CD4-positive, alpha-beta T cell treated with Interleukin-6 for 4 hours (primary cell): ENCODE measurements at places on chromosomes 2 and 18.

DNA sequence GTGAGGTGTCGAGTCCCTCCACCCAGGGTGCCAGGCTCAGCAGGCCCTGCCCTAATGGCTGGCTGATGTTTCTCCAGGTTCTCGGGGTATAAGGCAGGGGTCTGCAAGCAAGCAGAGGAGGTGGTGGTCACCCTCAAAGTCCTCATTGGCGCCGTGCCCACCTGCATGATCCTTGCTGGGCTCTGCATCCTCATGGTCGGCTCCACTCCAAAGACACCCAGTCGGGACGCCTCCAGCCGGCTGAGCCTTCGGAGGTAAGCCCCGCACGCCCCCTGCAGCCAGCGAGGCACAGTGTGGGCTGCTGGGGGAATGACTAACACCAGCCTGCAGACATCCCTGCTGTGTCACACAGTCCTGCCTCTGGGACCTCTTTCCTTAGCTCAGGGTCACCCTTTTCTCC is 14.1 kb downstream of the MFSD2B start:
- no peak for DNase-seq

DNA sequence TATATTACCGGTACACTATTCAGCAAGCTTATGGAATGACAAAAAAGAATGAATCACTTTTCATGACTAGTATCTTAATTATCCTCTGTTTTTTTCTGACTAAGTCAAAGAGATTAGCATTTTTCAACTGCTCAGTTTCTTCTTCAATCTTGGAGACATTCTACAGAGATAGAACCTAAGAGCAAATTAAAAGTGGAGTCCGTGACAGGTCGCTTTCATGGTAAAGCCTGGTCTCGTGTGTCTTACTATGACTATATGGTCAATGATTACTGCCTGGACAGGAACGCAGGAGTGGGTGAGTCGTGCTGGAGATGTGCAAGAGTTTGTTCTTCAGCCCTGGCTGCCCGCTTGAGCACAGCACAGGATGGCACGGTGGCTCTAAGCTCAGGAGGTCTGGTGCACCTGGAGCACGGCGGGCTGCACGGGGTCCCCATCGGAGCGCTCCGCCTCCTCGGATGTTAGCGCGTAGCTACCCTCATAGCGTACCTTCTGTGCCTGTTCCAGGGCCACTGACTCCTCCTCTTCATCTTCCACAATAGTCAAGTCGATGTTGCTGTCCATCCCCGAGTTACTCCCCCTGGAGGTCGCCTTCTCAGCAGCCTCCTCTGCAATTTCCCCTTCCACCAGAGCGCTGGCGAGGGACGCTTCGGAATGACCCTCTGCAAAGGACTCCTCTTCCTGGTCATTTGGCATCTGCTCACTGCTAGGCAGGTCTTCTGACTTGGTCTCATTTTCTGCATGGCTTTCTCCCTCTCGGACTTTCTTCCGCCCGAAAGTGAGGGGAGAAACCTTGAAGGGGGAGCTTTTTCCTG is 11.1 kb downstream of the CAVIN2 start:
- no peak for DNase-seq

- no peak for DNase-seq
These were observed 583.4 kb downstream of the ZEB2 start for GRCh38 chr2:143936538-143936847.

- peak; percentile 48 for DNase-seq
These were observed 4.7 kb upstream of the STAMBP start for GRCh38 chr2:73823916-73824523.

DNA sequence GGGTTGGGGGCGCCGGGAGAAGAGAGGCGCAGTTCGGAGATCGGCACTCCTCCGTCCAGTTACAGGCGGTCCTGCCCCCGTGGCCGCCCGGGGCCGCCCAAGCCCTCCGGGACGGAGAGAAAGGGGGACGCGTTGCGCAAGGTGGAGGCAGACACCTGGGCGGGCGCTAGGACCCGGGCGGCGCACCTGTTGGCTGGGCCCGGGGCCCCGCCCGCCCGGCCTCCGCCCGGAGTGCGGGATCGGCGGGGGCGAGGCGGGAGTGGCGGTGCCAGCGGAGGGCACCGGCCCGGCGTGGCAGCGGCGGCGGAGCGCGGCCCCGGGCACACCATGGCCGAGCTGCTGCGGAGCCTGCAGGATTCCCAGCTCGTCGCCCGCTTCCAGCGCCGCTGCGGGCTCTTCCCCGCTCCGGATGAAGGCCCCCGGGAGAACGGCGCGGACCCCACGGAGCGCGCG is at the start of gene SGPP2:
Gene SGPP2, plus strand, starts transcription at position 268 of the 453 bp plus-strand sequence. Its CDS starts 60 bp downstream, at position 328.
- DNase-seq: peak; percentile 34

DNA sequence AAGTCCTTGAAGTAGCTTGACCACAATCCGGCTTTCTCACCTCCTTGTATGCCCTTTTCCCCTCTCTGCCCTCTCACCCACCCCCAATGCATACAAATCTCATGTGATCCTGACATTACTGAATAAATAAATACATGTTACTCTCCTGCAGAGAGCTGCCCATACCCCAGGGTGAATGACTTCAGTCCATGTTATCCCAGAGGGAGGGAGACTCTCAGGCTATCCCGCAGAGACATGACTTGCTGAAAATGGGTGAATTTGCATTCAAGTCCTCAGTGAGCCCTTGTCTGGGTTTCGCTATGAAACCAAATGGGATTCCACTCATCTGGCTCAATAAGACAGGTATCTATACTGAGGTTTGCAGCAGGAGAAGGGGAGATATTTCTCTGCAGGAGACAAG is 168.5 kb downstream of the FHOD3 start:
- DNase-seq: no peak

DNA sequence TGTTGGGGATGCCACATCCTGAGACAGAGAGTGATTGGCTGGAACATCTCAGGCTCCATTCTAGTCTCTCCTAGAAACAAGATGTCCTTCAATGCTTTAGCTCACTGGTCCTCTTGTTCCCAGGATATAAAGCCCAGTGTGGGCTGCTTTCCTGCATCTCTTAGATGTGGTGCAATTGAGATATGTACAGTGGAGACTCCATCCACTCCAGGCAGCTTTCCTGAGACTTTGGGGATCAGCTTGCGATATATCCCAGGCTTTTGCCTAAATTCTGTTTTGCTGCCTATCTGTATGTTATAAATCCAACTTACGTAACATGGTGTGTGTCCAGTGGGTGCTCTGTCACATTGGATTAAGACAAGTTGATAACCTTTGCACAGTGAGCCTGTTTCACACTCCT is 264.9 kb downstream of the SUCLG1 start:
- DNase-seq: no peak

DNA sequence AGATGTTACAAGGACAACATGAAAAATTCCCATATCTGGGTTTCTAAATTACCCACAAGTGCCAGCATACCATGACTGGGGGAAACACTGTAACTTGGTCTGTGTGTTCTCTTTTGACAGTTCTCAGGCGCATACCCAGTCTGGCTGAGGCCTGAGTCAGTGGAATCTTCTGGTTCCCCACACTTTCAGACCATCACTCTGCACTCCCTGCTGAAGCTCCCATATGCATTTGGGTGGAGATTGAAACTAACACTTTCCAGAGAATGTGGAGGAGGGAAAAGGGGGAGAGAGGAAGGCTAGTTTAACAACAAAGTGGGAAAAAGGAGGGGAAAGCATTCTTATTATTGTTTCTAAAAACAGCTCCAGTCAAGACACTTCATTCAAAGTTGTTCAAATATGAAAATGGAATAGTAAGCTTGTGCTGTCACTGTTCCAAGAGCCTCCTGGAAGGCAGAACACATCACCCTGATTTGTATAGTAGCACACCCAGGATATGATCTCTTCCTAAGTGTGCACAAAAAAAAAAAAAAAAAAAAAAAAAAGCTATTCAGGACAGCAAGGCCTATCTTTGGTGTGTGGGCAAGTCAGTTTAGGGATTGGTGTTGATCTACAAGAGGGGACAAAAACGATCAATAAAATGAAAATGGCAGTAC is 48.1 kb upstream of the CTIF start:
- DNase-seq: no peak

- peak; percentile 10 for DNase-seq
These were observed 1060.6 kb upstream of the FANCL start for GRCh38 chr2:59301466-59302402.

- no peak for DNase-seq
These were observed 157.0 kb downstream of the BARD1 start for GRCh38 chr2:214652473-214652872.

DNA sequence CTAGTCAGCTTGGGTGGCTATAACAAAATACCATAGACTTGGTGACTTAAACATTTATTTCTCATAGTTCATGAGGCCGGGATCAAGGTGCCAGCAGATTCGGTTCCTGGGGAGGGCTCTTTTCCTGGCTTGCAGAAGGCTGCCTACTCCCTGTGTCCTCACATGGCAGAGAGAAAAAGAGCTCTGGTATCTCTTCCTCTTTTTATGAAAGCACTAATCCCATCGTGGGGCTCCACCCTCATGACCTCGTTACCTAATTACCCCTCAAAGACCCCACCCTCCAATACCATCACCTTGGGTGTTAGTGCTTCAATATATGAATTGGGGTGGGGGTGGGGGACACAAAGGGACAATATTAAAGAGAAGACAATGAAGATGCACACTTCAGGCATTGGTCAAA is 67.1 kb upstream of the CCBE1 start:
- DNase-seq: no peak

GRCh38 chr2:113822087-113822815 is 65.8 kb upstream of the SLC35F5 start:
- DNase-seq: no peak

DNA sequence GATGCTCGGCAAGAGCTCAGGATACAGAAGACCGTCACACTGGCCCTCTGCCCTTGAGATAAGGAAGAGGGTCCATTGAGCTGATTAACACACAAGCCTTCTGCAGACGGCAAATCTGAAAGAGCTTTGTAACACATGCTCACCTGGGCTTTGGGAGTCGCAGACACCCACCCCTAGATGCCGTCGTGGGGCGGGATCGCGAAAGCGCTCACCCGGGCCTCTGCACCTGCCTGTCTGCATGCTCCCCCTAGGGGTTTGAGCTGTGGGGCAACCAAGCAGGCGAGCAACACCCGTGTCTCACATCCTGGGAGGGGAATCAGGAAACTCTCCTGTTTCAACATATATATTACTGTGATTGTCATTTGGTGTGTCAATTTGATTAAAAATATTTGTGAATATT is 99.8 kb upstream of the KCNH7 start:
- DNase-seq: no peak

DNA sequence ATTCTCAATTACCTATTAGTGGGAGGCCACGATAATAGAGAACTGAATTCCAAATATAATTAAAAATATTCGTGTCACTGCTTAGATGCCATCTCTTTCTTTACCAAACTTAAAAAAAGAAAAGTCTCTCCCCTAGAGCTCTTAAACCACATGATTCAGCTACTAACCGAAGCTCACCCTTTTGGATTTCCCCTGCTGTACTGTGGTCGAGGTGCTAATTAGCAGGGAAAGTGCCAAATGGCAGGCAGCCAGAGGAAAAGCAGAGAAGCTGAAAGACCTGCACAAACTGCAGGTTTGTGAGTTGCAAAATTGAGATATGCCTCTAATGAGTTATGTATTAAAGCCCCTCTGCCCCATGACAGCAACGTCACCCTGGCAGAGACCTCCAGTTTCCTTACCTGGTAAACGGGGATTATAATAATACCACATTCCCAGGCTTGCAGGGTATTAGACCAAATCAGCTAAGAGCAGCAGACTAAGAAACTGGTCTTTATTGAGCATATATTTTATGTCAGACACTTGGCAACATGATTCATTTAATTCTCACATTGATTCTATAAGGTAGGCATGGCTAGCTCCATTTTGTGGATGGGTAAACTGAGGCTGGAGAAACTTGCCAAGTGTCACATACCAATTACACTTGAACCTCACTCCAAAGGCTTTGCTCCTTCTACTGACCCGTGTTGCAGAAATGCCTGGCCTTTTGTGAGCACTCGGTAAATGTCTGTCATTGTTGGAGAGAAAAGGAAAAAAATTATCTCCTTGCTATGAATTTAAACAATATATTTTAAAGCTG is 259.7 kb downstream of the LPIN1 start:
- peak; percentile 51 for DNase-seq

DNA sequence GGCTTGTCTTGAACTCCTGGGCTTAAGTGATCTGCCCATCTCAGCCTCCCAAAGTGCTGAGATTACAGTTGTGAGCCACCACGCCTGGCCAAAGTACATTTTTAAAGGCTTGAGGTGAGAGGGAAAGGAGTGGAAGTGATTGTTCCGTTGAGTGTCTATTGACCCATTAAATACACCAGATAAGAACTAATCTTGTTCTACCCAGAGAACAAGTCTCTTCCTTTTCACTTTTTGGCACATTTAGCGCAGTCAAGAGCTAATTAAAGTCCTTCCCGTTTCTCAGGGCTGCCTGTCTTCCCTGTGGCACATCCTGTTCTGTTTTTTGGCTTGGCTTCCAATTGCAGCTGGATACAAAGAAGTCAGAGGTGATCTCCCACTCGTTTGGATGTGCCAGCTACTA is 172.3 kb downstream of the ALPK2 start:
- no peak for DNase-seq

DNA sequence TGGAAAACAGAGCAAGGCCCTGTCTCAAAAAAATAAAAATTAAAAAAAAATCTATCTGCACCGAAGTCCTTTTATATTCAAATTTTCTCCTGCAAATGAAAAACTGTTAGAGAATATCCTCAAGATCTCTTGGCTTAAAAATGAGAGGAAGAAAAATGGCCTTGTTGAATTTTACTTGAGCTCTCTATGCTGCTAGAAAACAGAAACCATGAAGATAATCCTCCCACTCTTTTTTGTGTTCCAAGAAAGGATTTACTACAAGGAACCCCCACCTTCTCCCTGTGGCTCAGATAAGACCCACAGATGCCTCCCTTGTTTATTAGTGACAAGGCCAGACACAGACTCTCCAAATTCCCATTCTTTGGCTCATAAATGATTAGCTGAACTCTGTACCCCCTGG is 71.0 kb downstream of the SGPP2 start:
- DNase-seq: no peak

DNA sequence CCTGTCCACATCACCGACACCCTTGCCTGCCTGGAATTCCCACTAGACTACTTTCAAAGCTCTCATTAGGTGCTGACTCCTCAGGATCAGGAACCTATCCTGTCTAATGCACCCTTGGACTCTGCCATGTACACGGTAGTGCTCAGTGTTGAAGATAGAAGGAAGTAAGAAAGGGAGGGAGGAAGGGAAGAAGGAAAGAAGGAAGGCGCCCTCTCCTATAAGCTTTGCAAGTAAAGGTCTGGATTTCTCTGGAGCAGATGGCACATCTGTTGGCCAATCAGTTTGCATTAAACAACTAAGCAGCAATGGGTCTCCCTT is 45.3 kb downstream of the SCTR start:
- no peak for DNase-seq

GRCh38 chr18:11323359-11323819 is 174.0 kb upstream of the PIEZO2 start:
- no peak for DNase-seq

DNA sequence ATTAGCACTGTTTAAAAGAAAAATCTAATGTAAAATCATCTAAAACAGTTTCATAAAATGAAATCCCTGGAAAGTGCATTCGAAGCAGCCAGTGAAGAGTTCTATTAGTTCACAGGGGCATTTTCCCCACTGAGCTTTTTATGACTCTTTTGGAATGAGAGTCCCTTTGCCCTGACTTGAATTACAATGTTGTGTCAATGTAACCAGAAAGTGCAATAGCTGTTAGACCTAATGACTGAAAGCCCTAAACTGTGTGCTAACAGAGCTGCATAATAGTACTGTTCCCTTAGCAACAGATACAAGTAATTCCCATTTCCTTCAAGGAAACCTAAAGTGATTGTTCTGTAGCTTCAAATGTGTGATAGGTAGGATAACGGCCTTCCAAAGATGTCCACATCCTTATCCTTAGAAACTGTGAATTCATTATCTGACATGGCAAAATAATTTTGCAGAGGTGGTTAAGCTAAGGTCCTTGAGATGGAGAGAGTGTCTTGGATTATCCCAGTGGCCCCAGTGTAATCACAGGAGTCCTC is 134.4 kb downstream of the L3MBTL4 start:
- DNase-seq: no peak
